EL (cell line): ENCODE measurements at places on chromosomes 5 and 9.
A peak's percentile ranks its signal among the peaks of the same experiment; 100 is the strongest.

DNA sequence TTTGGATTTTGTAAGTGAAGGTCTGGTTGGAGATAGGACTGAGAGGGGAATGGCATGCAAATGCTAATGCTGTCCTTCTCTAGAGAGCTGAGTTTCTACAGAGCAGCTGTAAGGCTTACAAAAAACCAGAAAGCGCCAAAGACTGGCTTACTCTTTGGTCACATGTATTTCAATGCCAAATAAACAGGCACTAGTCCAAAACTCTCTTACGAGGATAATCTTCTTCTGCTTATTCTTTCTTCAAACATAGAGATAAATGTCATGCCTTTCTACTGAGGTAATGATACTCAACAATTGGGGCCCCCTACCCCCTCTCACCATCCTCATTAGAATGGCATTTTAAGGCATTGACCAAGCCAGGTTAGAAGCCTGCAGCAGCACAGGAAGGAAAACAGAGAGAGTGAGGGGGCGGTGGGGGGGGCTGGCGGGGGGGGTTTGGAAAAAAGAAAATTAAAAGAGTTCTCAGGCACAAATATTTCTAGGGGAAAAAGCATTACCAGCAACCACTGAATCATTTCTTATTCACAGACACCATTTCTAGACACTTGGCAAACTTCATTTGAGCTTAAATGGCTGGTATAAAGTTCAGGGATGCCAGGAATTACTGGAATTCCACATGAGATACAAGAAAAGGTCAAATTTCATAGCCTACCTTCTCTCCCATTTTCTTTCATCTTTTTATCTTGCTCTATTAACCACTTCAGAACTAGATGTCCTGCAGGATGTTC lies 34.0 kb downstream of the PUM3 start:
- peak; percentile 96 for DNase-seq

- DNase-seq: peak; percentile 41
Observed at GRCh38 chr9:2740616-2741015, 23.3 kb downstream of the KCNV2 start.

GRCh38 chr9:101510459-101510858 lies 23.2 kb upstream of the RNF20 start:
- no peak for DNase-seq

GRCh38 chr5:147551677-147552076 lies 41.8 kb upstream of the DPYSL3 start:
- no peak for DNase-seq

GRCh38 chr9:110869931-110870330 lies 168.3 kb downstream of the LPAR1 start:
- DNase-seq: no peak

GRCh38 chr5:106092455-106092854 lies 1578.3 kb downstream of the EFNA5 start:
- no peak for DNase-seq

DNA sequence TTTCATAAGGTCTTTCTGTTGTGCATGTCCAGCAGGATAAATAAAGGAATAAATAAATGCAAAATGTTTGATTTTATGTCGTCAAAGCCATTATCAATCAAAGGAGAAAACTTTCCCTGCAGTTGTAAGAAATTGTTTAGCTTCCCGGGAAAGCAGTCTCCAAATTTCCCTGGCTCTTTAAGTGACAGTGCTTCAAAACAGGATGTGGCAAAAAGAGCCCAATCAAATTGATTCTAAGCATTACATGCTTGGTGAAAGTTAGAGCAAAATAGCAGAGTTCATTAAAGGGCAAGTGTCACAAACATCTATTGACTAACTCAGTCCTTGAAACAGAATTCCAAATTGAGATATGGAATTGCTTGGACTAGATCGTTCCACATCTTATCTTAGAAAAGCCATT lies 704.1 kb downstream of the PRELID2 start:
- peak; percentile 18 for DNase-seq

DNA sequence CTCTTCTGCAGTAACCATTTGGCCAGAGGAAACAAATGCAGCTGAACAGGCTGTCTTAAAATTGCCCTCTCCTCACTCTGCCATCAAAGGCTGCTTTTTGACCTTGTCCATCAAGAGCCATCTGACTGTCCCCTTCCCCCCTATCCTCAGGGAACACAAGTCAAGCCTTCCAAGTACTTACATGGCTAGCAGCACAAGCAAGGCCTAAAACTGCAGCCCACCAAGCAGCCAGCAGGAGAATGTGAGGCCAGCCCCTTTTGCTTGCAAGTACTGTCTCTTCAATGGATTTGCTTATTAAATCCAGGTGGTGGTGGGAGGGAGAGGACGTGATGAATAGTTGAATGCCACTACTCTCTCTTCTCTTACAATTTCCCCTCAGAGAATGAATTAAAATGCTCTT lies 83.5 kb downstream of the HTR1A start:
- no peak for DNase-seq

DNA sequence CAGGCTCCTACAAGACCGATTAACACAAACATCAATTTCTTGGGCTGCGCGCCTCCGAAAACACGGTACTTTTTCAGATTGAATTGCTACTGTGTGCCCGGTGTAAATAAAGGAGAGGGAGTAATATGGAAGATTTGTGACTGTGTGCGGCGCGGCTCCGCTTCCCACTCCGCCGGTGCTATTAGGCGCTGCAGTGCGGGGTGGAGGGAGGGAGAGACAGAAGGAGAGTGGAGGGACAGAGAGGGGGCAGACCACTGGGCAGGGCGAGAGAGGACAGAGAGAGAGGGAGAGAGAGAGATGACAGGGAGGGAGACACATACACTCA lies 24.7 kb upstream of the RNU6ATAC start:
- no peak for DNase-seq

- DNase-seq: peak; percentile 2
Observed at GRCh38 chr5:155049569-155050383, 36.2 kb downstream of the KIF4B start.

DNA sequence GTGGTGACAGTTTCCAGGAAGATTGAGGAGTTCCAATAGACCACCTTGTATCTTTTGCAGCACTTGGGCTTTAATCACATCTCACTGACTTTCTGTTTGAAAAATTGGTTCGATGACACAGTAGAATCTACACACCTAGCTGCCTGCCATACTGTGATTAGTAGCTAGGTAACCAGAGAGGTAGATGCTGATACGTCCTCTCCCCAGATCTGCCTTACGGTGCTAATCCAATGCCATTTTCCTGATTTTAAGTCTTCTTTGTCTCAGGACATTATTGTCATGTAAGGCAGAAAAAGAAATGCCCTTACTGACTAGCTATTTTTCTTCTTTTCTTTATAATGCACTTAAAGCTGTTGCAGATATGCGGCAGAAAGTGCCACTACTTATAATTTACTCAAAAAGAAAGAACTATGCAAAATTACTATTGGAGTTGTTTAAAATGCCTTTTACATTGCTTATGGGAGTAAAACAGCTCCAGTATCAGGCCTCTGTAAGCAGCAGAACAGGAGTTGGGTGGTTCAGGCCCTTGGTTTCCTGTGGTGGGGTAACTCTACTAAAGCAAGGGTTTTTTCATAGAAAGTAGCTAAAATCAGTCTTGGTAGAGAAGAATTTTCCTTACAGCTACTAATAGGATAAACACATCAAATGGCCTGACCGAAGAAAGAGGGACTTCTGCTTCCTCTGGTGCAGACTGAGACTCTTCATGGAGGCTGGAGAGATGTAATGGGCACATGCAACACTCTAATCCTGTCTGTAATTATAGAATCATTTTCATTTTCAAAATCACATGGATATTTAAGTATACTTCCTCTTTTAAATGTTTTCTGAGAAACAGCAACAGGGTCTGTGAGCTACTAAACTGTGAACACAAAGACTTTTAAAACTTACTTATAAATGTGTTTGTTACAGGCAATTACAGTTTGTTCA lies 177.2 kb downstream of the MAPKAP1 start:
- no peak for DNase-seq

- no peak for DNase-seq
Observed at GRCh38 chr5:67305401-67305800, 108.8 kb upstream of the CD180 start.

- DNase-seq: no peak
Observed at GRCh38 chr9:72038408-72038807, 22.0 kb downstream of the C9orf57 start.

- DNase-seq: peak; percentile 70
Observed at GRCh38 chr5:41856644-41857491, 13.4 kb downstream of the OXCT1 start.

DNA sequence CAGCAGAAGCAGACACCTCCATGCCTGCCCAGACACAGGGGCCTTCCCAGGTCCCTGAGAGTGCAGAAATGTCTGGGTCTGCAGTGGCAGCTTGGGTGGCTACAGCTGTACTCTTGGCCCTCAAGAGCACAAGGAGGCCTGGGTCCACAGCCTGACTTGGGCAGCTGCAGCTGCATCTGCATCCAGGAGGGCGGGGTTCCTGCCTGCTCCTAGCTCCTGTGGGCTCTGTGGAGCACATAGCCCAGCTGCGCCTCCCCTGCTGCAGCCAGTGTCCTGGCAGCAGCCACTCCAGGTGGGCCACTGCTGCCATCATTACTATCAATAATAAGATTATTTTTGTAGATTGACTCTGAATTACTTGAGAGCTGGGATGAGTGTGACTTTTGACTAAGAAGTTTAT lies 162.0 kb upstream of the PTCH1 start:
- DNase-seq: no peak

GRCh38 chr9:121360601-121361374 lies 9.3 kb downstream of the STOM start:
- peak; percentile 84 for DNase-seq

GRCh38 chr9:93520523-93520922 lies 55.9 kb upstream of the PHF2 start:
- DNase-seq: no peak

DNA sequence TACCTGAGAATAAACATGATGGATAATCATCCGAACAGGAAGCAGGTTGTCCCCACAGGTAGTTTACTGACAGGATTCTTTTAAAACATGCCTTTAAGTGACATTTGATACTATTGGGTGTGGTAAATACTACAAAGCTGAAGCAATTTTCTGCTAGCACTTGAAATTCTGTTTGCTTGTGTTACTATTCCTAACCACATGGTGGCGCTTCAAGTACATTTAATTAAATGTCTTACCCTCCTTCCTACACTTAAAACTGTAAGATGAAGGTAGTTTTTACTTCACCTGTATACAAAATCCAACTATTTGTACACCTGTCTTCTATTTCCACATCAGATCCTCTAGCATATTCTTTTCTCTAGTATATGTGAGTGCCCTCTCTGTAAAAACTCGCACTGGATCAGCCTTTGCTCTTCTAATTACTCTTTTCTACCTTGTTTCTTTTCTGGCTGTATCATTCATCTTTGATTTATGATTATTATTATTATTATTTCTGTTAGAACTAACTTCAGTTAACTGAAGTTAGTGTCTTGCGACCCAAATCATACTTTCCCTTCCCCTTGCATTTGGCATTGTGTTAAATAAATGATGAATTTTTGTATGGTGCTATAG lies 18.4 kb downstream of the SLC25A46 start:
- peak; percentile 48 for DNase-seq

DNA sequence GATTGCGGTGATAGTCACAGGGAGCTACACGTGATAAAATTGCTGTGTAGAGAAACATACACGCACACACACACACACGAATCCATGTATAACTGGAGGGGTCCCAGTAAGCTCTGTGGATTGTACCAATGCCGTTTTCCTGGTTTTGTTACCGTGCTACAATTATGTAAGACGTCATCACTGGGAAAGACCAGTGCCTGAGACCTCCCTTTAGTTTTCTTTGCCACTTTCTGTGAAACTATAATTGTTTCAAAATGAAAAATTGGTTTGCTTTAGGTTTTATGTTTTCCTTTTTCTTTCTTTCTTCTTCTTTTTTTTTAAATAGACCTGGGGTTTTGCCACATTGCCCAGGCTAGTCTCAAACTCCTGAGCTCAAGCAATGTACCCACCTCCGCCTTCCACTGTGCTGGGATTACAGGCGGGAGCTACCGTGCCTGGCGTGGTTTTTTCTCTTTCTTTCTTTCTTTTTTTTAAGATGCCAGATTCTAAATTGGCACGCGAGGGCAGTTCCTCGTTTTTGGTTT lies 21.3 kb downstream of the OR2V2 start:
- DNase-seq: no peak

- DNase-seq: no peak
Observed at GRCh38 chr5:151195622-151196021, 28.3 kb downstream of the CCDC69 start.

DNA sequence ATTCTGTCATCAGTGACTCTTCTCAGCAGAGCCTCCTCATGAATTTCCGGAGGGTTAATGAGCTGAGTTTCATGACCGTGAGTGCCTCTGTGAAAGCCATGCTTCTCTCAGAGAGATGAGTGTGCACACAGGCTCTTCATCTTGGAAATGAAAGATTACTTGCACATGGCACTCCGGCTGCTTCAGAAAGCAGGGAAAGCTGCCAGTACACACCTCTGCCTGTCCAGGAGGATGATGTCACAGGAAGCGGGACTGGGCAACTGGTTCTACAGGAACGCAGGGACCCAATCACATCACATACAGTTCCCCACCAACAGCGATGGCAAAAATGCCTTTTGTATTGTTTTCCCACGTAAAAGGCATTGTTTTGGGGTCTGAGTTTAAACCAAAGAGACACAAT lies 286.0 kb upstream of the DAP start:
- DNase-seq: peak; percentile 5

- no peak for DNase-seq
Observed at GRCh38 chr5:96408841-96409538, 24.1 kb downstream of the PCSK1 start.

DNA sequence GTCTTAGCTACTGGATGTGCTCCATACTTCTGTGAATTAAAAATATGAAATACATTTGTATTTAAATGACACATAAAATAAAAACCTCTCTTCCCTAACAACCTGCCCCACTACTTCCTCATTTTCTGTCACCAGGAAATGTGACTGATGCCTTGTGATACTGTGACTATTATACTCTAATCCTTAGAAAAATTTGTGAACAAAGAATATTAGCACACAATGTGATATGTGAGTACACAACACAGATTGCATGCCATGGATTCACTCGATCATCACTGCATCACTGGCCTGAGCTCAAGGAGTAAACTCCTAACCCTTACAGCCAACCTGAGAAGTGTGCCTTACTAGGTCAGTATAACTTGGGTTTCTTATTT lies 281.0 kb downstream of the EFNA5 start:
- no peak for DNase-seq

DNA sequence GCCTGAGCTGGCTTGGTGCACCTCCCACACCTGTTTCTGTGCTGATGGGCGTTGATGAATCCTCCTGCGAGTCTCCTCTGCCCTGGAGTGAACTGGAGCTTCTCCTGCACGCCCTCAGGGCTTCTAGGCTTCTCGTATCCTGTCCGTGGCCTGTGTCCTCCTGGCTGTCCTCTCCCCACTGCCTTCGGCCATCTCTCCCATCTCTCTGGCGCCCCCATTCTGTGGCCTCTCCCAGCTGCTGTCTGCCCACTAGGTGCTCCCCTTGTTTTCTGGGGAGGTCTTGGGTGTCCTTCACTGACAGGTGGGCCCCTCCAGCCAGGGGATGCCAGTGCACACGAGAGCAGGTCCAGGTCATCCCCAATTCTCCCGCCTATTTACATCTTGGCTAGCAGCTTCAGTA lies 28.8 kb downstream of the AHRR start:
- no peak for DNase-seq
